Activated CD8-positive, alpha-beta T cell treated with anti-CD3 and anti-CD28 coated beads, Interleukin-2, amount 10 ng/mL, durations not matched to agents 7 days and 5 days (primary cell): ENCODE measurements at places on chromosomes 7 and 10. TPM values are rescaled to one million over a fixed set of nuclear protein-coding genes. Genes with fewer than 3 reads are reported as not detected.

PFKP gene
- 220 TPM for total RNA-seq

DNA sequence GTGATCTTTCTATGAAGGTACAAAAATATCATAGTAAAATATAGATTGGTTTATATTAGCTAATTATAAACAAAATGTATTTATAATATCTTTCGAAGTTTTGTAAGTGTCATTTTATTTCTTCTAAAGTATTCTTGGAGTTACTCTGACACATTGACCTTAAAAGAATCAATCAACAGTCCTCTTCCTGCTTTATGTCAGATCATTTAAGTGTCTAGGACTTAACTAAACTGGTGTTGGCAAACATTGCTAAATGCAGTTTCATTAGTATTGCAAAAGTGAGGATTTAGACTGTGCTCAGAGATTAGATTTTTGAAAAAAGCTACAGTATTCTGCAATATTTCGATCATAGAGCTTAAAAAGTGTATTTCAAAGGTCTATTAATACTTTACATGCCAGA is 10.3 kb downstream of the GLCCI1 start:
- no peak for DNase-seq

DNA sequence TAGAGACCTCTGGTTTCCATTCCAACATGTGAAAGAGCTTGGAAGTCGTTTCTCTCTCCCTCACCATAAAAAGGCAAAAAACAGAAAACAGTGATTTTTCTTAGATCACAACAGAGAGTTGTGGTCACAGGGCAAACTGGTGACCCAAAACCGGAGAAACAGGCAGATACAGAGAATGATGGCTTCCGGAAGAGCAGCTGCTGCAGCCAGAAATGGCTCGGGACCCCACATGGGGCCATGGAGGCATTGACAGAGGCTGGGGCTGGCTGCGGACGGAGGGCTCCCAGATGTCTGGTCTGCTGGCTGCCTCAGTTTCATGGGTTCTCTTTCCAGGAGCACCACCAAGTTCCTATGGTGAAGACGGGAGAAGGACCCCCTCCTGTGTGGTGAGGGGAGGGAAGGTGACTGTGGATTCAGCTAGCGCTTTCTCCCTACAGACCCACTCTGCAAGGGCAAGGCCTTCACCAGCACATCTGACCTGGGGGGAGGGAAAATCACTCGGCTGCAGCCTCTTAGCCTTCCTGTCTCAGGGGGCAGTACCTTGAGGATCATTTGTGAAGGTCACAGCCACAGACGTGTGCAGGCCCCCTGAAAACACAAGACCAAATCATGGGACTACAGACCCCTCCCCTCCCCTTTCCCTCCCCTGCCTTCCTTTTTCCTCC is 81.4 kb downstream of the WDR37 start:
- peak; percentile 9 for DNase-seq

DNA sequence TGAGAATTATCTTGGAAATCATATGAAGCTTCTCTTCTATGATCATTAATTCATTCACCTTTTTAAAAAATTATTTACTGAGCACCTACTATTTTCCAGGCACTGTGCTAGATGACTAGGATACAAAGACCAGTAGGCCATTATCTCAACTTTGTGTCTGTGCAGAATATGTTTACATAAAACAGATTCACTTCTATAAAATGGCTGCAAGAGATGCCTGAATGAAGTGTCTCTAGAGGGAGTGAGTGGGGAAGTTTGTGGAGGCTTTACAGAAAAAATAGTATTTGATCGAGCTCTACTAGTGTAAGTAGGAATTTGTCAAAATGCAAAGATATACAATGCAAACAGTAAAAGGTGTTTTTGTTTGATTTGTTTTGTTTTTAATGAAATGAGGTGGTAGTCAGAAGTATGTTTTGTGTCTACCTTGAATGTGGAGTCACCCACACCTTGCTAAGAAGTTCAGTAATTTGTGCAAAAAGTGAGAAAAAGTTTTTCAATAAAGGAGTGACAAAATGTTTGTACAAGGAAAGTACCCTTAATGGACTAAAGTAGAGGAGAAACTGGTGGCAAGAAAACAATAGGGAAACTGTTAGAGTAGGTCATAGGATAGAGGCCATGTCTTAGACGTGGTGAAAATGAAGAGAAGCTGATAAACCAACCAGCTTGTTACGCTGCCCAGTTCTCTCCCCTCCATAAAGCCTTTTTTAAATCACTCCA is 125.5 kb downstream of the KCND2 start:
- no peak for DNase-seq

CTAGE4 gene
- total RNA-seq = not detected

AKR1E2 gene
- total RNA-seq = 6.5 TPM

- DNase-seq = no peak
Observed at GRCh38 chr7:27207348-27207985, 7.6 kb upstream of the HOXA13 start.

- DNase-seq = peak; percentile 68
Observed at GRCh38 chr10:4131407-4132215, 346.6 kb upstream of the KLF6 start.

ZDHHC4 gene
- 29.3 TPM for total RNA-seq

GOLGA7B gene
- 11.0 TPM for total RNA-seq

IDI2 gene
- not detected for total RNA-seq

DNA sequence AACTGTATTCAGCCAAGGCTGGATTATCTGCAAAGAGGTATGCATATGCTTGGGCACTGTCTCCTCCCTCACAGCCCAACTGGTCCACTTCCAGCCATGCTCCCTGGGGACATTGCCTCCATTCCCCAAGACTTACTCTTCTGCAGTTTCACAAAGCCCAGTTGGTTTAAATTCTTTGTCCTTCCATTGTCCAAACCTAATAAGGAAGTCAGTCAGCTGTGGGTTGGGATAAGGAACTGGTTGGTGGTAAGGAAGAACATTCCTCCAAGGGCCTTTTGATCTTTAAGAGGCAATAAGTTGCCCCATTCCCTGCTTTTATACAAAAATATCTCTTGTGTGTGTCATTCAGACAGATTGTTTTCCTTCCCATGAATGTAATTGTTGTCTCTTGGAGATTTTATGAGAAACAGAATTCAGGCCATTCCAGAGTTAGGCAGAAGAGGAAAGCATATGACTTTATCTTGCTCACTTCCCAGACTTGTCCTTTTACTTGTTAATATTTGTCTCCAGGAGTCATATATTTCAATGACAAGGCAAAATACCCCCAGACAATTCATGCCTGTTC is 673.7 kb downstream of the SUGCT start:
- no peak for DNase-seq

RBM20 gene
- total RNA-seq = not detected

GRCh38 chr10:133378251-133379096 is 588 bp upstream of the PAOX start:
- peak; percentile 70 for DNase-seq
